ENCODE measurements at places on chromosomes 12 and 14.

GRCh38 chr12:50197297-50197727 lies 30.1 kb upstream of the CERS5 start:
- DNase-seq: no peak

DNA sequence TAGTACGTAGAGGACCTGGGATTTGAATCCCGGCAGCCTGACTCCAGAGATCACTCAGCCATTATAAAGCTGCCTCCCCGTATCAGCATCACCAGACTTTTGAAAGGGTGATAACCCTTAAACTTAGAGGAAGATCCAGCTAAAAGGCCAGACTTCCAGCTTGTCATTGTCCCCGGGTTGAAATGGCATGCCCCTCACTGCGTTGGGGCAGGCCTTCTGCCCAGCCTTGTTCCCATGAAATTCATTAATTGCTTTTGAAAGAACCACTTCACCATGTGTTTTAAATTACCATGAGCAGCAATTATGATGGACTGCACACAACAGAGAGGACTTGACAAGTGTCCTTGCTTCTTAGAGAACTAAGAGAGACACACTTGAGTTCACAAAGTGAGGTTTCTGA lies 269.6 kb upstream of the CRY1 start:
- DNase-seq: no peak

- DNase-seq: no peak
Measured at GRCh38 chr12:113854385-113855142, 111.6 kb downstream of the RBM19 start.

DNA sequence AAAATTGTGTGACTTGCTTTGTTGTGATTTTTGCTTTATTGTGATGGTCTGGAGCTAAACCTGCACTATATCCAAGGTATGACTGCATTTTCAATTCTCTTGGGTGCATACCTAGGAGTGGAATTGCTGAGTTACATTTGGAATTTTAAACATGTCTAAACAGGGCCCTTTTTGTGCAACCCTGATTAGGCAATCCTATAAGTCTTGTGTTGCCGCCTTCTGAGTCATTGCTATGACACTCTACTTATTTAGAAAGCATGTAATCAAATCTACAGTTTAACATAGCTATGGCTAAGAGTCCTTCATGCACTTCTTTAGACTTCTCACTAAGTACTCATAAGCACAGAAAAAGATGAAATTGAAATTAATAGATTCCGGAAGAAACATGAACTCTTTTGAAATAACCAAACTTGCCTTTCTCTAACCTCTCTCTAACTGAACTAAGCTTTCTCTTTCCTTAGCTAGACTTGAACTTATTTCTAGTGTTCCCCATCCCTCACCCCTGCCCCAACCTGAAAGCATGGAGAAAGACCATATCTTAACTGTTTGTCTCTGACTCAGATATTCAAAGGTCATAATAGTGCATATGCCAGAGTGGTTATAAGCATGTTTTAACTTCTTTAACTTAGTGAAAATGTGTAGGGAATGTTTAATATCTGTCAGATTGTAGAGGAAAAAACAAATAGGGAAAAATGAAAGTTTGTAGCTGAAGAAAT lies 203.0 kb downstream of the SNAPC1 start:
- no peak for DNase-seq

- peak; percentile 68 for DNase-seq
Measured at GRCh38 chr12:121765573-121765972, 27.9 kb downstream of the RHOF start.

DNA sequence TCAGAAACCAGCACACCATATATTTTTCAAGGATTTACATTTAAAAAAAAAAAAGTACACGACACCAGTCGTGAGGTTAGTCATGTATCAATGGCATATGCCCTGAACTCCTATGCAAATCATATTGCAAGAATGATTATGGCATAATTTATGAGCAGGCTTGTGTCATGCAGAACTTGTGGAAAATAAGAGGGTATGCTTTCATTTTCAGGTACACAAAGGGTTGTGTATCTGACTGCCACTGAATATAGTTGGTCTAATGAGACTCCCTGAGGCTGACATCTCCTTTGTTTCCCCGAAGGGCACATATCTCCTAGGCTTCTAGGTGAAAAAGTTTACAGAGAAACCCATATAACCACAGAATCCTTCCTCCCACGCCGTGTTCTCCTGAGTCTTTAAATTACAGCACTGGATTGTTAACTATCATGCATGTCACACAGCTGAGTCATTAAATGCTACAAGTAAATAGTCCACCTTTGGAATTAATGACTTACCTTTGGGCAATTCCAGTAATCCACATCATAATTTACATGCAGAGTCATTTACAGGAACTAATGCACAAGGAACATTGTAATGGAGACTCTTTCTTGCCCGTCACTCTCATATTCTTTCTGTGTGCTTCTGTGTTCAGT lies 356.7 kb upstream of the DIO2 start:
- DNase-seq: no peak

GRCh38 chr14:93375673-93376156 lies 28.7 kb downstream of the COX8C start:
- no peak for DNase-seq

- DNase-seq: no peak
Measured at GRCh38 chr14:70144046-70144445, 44.7 kb downstream of the SLC8A3 start.

- no peak for DNase-seq
Measured at GRCh38 chr14:42027271-42027670, 420.6 kb downstream of the LRFN5 start.

DNA sequence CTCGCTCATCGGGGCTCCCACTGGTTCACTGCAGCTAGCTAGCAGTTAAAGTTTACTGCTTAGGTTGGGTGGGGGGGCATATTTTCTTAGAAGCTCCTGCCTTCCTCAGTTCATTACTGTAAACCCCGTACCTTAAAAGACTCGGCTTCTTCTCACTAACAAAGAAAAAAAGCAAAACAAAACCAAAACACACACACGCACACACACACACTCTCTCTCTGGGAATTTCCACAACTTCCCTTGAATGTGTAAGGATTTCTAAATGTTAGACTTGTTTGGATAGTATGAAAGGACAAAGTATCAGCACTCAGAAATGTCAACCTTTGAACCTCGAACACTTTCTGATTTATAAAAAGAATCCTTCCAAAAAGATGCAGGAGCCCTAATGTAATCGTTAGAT lies 927 bp downstream of the PTHLH start:
- DNase-seq: no peak

DNA sequence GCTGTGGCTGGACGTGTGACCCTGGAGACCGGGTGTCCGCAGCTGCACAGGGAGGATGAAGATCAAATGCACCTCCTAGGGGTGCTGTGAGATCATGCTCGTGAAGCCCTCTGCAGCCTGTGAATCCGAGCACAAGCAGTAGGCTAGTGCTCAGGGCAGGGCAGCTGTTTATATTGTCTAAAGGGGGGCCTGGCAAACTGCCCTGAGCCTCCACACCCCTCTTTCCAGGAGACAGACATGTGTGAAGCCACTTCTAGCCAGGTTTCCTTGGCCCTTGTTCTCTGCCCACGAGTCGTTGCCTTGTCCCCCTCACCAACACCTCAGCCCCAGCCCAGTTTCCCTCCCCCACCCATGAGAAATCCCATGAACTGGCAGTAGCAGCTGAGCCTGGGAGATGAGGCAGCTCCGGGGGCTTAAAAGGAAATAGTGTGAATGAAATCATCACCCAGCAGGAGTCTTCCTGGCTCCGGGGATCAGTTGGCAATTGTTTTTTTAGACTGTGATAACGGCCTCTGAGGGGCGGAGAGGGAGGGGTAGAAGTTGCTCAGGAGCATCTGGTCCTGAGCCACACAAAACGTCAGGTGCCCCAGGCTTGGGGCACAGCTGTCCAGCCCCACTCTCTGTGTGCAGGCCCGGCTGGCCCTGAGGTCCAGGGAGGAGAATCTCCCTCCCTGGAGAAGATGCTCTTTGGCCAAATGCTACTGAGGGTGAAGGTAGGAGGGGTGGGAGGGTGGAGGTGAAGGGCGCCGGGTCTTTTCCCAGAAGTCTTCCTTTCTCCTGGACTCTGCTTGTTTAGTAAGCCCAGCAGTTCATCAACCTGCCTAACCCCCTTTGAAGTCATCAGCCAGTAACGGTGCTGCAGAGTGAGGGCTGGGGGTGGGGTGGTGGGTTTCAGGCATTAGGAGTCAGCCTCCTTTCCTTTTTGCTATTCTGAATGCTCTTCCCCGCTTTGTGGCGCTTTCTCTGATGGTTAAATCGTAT lies 4.0 kb downstream of the FGF6 start:
- DNase-seq: no peak

DNA sequence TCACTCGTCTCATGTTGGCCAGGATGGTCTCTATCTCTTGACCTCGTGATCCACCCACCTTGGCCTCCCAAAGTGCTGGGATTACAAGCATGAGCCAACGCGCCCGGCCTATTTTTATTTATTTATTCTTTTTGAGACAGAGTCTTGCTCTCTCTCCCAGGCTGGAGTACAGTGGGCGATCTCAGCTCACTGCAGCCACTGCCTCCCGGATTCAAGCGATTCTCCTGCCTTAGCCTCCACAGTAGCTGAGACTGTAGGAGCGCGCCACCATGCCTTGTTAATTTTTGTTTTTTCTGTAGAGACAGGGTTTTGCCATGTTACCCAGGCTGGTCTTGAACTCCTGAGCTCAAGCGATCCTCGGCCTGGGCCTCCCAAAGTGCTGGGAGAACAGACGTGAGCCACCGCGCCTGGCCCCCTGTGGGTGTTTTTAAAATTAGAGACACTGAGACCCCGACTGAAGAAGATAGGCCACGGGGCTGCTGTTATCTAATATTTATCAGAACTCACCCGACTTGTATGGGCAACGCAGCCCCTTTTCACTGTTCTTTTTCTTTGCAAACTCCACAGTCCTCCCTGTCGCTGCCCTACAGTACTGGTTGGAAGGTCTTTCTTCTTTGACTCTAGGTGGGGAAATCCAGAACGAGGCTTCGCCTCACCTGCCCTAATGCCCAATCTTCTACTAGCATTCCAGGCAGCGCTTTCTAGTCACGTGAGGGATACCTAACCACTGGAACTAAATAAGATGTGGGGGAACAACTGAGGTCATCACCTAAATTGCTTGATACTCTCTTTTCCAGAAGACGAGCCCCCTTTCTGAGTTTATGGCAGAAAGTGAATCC lies 1.4 kb upstream of the GABARAPL1 start:
- DNase-seq: no peak

GRCh38 chr12:125355614-125356013 lies 290.4 kb downstream of the AACS start:
- no peak for DNase-seq

DNA sequence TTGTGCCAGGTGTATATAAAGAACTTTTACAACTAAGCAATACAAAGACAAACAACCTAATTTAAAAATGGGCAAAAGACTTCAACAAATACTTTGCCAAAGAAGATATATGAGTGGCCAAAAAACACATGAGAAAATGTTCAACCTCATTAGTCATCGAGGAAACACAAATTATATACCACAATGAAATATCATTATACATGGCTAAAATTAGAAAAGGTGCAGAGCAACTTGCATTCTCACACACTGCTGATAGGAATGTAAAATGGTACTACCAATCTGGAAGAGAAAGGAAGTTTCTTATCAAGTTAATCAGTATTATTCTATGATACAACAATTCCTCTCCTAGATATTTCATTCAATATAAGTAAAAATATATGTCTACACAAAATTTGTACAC lies 131.6 kb upstream of the FRMD6 start:
- DNase-seq: no peak

DNA sequence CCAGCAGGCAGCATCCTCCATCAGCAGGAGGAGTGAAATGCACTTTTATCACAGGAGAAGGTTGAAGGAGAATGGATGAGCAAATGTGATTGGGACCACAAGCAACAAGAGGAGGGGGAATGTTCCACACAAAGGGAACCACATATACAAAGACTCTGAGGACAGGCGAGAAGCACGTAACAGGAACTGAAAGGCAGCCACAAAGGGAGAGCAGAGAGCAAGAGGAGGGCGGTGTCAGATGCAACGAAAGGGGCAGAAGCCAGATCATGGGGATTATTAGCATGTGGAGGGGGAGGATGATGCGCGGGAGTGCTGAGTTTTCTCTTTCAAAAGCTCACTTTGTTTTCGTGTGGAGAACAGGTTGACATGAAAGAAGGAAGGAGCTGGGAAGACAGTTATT lies 241.1 kb downstream of the SPTSSA start:
- DNase-seq: no peak

GRCh38 chr14:55965851-55966250 lies 152.4 kb upstream of the PELI2 start:
- DNase-seq: no peak

GRCh38 chr14:81416194-81416952 lies 16.2 kb upstream of the STON2 start:
- DNase-seq: peak; percentile 37

- no peak for DNase-seq
Measured at GRCh38 chr12:45582986-45583659, 146.4 kb upstream of the ARID2 start.

DNA sequence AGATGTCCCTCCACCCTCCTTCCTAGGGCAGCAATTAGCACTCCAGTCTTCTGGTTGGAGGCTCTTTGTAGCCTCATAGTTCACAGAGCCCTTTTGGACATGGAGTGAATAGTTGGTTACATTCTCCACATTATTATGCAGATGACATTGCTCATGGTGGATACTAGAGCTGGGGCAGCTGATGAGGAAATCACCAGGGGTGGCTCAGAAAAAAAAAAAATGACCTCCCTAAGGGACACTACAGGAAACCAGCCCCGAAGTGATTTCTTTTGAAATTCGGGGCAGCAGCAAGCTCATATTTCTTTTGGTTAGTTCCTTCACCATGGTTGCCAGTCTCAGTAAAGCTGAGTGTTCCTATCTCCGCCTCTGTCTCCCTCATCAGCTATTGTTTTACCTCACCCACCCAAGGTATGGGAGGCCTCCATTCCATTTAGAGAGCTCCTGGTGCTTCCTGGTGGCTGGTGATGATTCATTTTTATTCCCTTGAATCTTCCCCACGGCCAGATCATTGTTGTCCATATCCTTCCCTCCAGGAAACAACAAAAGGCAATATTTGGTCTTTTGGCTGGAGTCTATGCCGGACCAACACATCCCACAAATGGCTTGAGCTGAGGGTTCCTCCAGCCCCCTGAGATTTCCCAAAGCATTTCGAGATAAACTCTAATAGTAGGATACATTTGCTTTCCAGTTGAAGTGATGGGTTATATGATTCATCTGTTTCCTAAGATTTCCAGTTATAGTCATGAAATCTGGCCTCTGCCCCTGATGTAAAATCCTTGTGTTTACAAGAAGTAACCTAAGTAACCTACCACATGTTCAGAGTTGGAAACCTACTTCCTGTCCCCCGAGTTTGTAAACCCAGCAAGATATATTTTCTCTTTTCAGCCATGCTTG lies 56.2 kb upstream of the NID2 start:
- DNase-seq: peak; percentile 31
